Nephron progenitor cell (in vitro differentiated cells): ENCODE measurements at places on chromosomes 7 and 10.
A peak's percentile ranks its signal among the peaks of the same experiment; 100 is the strongest.

- no peak for DNase-seq
These were observed 163.9 kb downstream of the USP6NL start for GRCh38 chr10:11447586-11447985.

GRCh38 chr7:12564996-12565764 is 5.3 kb upstream of the SCIN start:
- DNase-seq: no peak

DNA sequence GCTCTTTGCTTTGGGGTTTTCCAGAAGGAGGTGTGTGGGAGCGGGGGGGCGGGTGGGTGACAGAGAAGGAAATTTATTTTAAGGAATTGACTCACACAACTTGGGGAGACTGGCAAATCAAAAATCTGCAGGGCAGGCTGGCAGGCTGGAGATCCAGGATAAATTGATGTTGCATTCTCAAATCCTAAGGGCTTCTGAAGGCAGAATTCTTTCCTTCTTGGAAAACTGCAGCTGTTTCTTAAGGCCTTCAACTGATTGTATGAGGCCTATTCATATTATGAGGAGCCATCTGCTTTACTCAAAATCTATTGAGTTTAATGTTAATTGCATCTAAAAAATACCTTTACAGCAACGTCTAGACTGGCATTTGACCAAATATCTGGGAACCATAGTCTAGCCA is 1528.8 kb upstream of the LRRTM3 start:
- DNase-seq: no peak

DNA sequence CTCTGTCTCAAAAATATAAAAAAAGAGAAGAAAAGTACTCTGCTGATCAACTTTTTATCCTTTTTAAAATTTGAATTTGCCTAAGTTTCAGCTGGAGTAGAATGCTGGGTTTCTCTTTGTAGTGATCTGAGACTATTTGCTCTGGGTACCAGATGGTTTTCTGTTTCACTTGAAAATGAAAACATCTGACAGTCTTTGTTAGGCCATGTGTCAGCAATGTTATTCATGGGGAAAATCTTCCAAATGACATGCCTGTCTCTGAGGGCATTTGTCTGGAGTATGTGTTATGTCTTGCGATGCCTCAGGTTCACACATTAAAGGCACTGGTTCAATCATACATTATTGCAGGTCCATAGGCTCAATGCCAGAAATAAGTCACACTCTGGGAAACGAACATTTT is 175.3 kb upstream of the TMEM229A start:
- DNase-seq: no peak

GRCh38 chr7:153523320-153524015 is 528.7 kb upstream of the DPP6 start:
- no peak for DNase-seq

GRCh38 chr7:124113045-124113444 is 80.2 kb upstream of the TMEM229A start:
- no peak for DNase-seq

GRCh38 chr10:88062385-88062784 is 199.0 kb downstream of the PTEN start:
- no peak for DNase-seq

DNA sequence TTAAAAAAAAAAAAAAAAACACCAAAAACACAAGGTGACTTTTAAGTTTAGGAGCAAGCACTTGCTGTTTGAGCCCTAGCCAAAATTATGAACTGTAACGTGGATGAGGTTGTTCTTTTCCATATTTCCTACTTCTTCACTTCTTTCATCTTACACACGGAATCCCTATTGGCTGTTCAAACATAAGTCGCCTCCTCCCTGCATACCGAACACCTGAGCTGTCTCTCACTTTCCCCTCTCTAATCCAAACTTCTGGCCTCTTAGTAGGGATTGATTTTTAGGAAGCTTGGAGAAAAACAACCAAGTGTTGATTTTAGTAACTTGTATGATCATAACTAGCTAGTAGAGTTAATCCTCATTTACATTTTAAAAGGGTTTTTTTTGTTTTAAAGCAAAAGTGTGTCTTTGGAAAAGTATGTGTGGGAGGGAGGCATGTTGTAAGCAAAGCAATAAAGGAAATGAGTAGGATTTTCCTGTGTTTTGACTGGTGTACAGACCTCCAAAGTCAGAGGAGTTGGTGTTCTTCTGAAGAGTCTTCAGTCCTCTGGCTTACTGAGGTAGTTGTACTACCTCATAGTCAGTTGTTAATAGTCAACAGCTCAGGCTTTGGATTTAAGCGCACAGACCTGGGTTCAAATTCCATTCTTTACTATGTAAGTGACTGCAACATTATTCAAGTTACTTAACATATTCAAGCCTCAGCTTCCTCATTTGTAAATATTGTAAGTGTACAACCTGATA is 39.3 kb downstream of the RABGEF1 start:
- DNase-seq: no peak

GRCh38 chr7:71829515-71829914 is 582.6 kb downstream of the CALN1 start:
- DNase-seq: no peak

DNA sequence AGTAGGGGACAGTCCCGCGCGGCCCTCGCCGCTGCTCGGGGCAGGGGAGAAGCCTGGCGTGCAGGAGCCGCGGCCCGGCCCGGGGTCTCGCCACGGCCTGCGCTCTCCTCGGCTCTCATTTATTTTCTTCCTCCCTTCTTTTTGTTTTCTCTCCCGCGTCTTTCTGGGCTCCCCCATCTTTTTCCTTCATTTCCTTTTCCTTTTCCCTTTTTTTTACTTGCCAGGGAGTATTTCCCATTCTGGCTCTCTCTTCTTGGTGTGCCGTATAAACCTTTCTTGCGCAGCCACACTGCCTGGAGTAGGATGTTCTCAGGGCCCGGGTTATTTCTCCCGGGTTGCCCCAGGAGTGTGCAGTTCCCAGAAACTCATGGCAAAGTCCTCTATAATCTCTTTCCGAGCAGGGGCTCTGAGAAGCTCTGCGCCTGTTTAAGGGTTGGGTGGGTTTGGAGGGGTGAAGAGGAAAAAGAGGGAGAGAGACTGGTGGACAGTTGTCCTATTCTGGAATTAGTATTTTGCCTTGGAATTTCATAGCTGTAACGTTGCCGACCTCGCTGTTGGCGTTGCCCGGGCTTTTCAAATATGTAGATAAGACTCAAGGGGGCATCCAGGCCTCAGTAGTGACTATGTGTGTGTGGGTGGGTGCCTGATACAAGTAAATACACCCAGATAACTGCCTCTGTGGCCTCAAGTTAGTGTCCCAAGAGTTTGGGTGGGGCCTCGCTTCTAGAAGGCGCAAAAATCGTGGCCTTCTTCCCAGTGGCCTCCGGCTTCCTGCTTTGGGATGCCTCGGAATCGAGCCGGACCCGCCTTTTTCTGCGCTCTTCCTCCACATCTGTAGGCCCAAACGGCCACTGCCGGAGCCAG is 4.3 kb upstream of the ZNF503 start:
- peak; percentile 35 for DNase-seq

GRCh38 chr7:55202150-55202913 is 162.8 kb upstream of the LANCL2 start:
- DNase-seq: no peak

DNA sequence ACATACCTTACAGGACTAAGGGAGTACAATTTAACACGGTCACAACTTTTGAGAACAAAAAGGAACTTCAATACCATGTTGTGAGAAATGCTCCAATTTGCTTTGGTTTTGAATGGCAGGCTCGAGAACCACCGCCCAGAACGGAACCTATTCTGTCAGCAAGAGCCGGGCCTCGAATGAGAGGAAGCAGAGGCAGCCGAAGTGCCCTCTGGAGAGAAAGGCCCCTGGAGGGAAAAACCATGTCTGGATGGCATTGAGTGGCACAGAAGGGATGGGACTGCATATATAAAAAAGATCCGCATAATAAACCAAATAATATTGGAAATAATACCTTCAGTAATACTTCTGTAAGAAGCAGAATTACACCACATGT is 85.6 kb downstream of the CHST15 start:
- no peak for DNase-seq

DNA sequence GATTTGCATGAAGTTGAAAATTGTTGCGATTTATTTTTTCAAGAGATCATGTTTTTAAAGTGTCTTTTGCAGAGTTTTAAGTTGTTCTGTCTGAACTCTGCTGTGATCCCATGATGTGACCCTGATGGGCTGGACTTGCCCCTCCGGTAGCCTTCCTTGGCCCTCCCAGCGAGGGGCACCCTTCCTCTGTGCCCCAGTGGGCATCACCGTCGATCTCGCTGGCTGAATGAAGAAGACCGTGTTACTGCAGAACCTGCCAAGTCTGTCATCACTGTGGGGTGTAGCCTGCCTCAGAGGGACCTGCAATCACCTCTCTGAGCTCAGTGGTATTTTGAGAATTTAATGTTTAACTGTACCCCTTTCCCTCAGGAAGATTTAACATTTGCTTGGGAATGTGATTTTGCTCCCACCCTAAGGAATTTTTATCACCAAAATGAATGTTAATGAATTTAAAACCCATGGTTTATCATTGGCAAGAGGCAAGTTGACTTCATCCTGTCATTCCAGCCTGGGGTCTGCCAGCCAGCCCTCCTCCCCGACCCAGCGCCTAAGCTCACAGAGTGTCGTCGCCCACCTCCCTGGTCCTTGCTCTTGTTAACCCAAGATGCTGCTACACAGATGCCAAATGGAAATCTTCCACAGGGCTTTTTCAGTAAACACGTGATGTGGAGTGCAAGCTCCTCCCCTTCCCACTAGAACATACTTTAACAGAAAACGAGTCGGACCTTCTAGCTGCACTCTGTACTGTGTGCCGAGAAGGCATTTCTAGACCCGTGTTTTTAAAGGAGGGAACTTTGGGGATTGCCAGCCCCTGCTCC is 115.4 kb downstream of the NT5C2 start:
- DNase-seq: no peak

DNA sequence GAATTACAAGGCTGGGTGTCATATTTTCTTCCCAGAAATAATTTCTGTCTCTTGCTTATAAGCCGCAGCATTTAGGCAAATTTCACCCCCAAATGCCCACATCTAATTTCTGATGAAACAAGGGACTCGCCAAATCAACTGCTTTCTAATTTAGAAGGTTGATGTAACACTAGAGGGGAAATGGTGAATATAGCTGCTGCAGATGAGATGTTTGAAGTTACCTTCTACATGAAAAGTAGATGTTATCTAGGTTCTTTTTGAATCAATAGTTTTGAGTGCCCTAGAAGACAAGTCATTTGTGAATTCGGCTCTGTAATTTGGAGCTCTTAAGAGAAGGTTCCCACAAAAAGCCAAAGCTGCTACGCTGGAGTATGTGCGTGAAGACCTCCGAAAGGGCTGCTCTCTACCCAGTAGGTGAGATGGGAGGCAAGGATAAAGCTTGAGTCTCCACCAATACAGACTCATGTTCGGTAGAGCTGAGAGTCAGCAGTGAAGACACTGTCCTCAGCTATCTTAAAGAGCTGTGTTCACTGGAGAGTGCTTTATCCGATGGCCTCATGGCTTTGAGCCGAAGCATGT is 99.5 kb downstream of the FANK1 start:
- no peak for DNase-seq

GRCh38 chr7:139111147-139111546 is 1.6 kb upstream of the ZC3HAV1 start:
- no peak for DNase-seq

DNA sequence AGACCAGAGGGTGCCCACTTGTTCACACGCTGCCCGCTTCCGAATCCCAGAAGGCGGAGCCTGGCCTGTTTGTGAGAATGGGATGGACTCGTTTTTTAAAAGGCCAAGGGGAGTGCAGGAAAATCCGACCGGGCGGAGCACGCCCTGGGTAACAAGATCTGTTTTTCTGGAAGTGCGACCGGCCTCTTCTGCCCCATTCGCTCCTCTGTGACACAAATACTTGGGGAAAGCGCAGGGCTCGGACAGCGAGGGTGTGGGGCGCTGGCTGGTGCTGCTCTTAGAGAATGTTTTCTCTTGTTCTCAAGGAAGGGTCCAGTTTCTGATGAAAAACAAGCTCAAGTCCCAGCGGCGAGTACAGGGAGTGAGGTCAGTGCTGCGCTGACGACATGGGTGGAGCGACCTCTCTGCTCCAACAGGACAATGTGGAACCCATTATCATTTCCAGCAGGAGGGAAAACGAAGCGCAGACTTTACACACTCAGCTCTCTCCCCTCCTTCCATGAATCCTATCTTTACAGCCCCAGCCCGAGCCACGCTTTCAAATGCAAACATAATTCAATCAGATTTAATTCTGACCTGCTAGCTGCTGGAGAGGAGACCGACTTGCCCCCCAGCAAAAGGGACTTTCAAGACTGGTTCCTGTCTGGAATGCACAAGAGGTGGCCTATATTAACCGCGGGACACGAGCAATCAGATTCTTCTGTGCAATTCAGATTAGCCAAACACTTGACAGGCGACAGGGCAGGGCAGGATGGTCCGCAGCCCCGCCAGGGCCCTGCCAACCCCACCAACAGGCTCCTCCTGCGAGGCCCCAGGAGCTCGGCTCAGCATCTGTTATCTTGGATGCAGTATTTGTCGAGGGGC is 1.1 kb downstream of the RADIL start:
- peak; percentile 54 for DNase-seq

- no peak for DNase-seq
These were observed 23.6 kb downstream of the RGS10 start for GRCh38 chr10:119518936-119519335.

DNA sequence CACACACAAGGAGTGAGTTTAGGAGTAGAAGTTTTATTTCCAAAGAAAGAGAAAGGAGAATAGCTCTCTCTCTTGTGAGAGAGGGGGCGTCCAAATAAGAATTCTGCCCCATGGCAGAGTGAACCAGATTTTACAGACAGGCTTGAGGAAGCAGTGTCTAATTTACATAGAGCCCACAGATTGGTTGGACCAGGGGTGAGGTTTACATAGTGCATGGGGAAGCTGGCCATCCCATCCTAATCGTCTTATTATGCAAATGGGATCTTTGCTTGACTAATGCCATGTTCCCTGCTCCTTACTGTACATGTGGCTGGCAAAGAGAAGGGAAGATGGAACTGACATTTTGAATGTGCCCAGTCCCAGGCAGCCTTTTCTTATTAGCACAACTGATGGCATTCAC is 60.0 kb upstream of the ACSM6 start:
- no peak for DNase-seq

DNA sequence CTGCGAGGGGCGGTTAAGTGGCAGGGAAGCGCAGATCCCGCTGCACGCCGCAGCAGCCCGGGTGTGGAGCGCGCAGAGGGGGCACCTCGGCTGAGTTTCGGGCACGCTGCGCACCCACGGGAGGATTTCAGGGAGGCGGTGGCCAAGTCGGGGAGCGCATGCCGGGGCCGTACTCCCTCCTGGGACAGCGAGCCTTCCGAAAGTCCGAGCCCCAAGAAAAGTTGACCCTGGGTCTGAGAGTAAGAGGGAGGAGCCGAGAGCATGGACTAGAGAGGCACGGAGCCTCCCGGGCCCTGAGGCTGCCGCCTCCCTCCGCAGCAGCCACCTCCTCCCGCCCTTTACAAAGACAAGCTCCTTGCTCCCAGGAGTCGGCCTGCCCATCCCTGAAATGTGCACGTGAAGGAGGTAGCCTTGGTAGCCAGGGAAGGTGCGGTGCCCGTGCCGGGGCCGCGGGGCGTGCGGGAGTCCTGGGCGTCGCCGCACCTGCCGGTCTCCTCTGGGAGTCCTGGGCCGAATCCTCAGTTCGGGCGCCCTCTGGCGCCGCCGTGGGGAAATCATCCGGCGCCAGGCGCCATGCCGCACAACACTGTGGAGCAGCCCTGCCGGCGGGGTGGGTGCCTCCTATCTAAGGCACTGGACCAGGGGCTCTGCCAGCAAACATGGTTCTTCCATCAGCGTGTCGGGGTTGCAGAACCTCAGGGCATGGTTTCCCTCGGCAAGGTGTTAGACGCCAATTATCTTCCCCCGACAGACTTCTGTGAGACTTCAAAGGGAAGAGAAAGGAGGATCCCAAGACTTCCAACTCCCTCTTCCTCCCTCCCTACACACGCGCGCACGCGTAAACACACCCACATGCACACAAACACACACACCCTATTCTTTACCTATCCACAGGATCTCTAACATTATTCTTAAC is 104.0 kb downstream of the TRIL start:
- DNase-seq: peak; percentile 85

- no peak for DNase-seq
These were observed 279.1 kb upstream of the PITRM1 start for GRCh38 chr10:3451516-3452172.
